ENCODE measurements at places on chromosomes 11 and 22.

GRCh38 chr22:20033045-20033706 lies 12.3 kb downstream of the TANGO2 start:
- DNase-seq, result no peak

DNA sequence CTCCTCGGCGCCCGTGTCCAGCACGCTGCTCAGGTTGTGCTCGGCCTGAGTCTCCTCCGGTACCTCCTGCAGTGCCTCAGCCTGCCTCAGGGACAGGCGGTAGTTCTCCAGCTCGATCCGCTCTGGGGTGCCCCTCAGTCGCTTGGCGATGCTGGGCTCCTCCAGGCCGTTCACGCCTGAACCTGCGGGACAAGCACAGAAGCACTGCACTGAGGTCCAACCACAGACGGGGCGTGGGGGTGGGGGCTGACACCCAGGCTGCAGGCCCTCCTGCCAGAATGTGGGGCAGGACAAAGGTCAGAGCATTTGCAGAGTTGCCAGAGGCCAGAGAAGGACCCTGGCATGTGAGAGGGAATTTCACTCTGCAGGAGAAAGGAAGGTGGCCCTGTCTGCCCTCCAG lies 67.6 kb upstream of the BID start:
- no peak for DNase-seq

DNA sequence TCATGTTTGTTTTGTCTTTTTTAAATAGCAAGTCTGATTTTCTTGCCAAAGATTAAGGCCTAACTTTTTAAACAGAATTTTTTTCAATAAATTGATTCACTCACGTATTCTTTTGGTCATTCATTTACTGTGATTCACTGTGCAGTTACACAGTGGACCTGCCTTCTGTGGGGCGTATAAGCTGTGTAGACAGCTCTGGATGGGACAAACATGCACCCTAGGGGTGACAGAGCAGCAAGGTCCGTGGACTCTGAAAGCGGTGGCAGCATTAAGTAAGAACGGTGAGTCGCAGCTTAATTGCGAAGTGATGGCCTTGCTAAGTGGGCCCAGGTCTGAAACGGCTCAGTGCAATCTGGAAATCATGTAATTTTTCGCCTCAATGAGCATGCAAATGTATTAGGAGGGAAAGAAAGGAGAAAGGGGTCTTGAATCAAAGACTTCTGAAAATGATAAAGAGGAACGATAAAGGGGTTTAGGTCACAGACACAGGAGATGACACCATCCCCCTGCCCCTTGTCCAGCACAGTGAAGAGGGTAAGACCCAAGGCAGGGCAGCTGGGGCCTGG lies 113.1 kb downstream of the SPATA19 start:
- DNase-seq, result no peak

- no peak for DNase-seq
Measured at GRCh38 chr11:1372660-1373059, 17.1 kb upstream of the BRSK2 start.

DNA sequence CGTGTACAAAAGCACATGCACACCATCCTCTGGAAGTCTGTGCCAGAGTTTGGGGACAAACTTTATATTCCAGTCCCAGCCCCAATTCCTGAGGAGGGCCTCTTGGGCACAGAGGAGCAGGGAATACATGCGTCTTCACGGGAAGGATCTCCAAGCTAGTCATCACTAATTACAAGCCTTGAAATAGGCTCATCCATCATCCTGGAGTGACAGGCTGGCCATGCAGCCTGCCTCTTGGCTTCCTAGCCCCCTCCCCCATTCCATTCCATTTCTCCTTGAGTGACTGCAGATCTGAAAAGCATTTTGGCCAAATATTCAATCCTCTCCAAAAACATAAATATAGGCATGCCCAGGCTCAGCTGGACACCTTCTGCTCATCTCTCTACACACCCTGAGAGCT lies 24.8 kb downstream of the SERPING1 start:
- DNase-seq, result no peak

- DNase-seq, result no peak
Measured at GRCh38 chr22:40487663-40488249, 117.4 kb downstream of the SGSM3 start.

GRCh38 chr11:18324381-18324780 lies 2.0 kb downstream of the GTF2H1 start:
- no peak for DNase-seq

DNA sequence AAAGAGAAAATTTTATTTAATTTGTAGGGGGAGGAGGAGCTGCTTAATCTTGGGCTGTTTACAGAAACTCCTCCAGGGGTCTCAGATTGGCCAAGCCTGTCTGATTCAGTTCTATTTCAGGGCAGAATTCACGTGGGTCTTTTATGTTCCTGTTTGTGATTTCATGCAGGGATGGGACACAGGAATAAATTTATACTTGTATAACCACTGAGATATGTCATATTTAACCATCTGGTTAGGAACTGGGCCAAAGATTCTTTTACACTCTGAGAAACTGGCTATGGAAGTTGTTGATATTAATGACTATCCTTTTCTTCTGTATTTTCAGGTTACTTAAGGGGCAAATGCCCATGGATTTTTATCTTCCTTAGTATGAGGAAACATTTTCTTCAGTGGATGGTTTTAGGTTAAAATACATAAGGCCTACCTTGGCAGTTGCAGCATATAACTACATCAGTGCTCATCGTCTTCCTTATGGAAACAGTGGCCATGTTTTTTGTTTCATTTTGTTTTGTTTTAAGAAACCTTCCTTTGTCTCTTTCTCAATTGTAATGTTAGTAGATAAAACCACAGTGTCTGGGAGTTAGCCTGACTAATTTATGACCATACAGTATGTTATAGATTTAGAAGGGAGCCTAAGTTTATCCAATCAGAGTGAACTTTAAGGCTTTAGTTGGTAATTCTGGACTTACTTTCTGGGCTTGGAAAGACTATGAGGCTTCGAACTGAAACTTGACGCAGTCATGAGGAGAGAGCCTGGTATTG lies 132.4 kb upstream of the ANO3 start:
- DNase-seq, result no peak

DNA sequence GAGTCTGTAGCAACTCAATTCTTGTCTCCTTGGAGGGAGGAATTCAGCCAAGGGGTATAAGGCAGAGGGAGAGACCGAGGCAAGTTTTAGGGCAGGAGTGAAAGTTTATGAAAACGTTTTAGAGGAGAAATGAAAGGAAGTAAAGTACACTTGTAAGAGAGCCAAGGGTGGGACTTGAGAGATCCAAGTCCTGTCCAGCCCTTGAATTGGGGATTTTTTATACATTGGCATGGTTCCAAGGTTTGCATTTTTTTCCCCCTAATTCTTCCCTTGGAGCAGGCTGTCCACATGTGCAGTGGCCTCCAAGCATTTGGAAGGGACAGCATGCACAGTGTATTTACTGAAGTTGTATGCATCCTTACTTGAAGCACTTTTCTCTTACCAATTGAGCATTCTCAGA lies 192.1 kb downstream of the LUZP2 start:
- no peak for DNase-seq

DNA sequence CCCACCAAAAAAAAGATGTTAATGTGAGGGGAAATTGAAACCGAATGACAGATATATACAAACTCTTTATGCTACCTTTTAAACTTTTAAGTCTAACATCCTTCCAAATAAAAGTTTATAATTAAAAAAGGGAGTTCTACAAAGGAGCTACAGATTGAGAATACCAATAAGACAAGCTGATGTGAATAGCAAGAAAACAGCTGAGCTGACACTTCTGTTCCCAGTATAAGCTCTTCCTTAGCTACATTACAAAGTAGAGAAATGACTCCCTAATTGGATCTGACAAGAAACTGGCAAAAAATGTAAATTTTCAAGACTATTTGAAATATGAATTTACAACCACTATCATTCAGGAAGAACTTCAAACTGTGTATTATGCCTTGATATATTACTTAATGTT lies 294.6 kb upstream of the SYN3 start:
- no peak for DNase-seq

- DNase-seq, result no peak
Measured at GRCh38 chr11:42170601-42171000, 711.1 kb upstream of the LRRC4C start.

- no peak for DNase-seq
Measured at GRCh38 chr11:77548552-77549445, 41.0 kb upstream of the AQP11 start.

DNA sequence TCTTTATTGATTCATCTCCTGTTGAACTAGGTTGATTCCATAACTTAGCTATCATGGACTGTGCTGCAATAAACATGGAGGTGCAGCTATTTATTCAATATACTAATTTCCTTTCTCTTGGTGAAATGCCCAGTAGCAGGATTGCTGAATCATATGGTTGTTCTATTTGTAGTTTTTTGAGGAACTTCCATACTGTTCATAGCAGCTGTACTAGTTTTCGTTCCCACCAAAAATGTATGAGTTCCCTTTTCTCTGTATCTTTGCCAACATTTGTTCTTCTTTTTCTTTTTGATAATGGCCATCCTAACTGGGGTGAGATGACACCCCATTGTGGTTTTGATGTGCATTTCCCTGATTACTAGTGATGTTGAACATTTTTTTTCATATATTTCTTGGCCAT lies 87.2 kb upstream of the NAV2 start:
- DNase-seq, result no peak

DNA sequence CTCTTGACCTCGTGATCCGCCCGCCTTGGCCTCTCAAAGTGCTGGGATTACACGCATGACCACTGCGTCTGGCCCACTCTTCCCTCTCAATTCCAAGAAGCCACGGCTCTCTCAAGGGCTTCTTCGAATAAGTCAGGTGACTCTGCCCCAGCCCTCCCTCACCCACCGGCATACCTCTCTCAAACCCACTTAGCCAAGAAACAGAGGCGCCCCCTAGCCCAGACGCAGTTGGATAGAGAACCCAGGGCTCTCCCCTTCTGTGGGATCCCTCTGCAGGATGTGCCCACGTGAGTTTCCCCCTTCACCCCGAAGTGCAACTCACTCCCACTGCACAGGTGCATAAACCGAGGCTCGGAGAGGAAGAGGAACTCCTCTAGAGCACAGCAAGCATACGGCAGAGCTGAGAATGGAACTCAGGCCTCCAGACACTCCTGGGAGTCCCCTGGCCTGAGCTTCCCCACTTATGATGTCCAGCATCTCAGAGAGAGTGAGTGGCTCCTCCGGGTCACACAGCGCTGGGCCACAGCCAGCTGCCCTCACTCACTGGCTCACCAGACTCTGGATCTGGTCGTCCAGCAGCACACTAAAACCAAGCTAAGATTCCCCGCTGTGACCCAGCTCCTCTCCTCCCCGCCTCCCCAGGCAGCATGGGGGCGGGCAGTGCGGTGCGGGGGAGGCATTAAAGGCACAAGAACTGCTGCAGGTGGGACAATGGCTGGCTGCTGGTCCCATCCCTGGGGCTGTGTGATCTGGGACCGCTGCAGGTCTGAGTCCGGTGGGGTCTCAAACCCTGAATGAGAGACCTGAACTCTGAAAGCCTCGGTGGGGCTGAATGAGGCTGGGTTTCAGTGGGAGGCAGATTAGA lies 16.8 kb upstream of the RGL4 start:
- no peak for DNase-seq

- DNase-seq, result no peak
Measured at GRCh38 chr11:19193916-19194315, 7.9 kb downstream of the CSRP3 start.

DNA sequence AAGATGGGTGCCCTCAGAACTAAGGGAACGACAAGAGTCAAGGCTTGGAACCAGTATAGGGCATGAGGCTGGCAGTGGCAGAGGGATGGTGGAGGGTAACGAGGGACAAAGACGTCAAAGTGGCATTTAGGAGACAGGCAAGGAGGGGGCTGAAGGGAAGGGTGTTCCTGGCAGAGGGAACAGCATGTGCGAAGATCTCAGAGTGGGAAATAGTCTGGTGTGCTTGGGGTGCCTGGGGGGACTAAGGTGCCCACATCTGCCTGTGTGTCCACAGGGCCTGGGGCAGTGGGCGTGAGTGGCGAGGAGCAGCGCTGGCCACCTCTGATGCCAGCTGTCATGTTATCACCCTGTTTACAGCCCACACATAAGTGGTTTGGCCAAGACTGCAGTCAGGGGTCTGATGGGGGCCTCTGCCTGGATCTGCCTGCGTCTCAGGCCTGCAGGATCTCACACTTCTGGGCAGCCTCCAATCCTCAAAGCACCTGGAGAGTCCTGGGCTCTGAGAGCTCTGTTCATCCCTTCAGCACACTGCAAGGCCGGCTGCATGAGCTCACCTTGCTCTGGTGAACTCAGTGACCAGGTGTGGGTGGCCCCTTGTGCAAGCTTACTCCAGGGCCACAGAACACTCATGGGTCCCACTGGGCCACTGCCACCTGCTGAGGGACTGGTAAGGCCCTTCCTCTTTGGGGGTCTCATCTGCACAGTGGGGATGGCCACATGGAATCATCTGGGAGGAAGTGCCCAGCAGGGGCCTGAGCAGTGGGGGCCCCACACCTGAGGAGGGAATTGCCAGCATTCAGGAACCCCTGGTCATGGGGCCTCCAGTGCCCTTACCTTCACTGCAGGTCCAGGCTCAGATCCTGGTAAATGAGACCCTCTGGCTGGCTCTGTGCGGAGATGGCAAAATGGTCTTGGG lies 89.7 kb upstream of the SHISAL1 start:
- DNase-seq, result no peak

DNA sequence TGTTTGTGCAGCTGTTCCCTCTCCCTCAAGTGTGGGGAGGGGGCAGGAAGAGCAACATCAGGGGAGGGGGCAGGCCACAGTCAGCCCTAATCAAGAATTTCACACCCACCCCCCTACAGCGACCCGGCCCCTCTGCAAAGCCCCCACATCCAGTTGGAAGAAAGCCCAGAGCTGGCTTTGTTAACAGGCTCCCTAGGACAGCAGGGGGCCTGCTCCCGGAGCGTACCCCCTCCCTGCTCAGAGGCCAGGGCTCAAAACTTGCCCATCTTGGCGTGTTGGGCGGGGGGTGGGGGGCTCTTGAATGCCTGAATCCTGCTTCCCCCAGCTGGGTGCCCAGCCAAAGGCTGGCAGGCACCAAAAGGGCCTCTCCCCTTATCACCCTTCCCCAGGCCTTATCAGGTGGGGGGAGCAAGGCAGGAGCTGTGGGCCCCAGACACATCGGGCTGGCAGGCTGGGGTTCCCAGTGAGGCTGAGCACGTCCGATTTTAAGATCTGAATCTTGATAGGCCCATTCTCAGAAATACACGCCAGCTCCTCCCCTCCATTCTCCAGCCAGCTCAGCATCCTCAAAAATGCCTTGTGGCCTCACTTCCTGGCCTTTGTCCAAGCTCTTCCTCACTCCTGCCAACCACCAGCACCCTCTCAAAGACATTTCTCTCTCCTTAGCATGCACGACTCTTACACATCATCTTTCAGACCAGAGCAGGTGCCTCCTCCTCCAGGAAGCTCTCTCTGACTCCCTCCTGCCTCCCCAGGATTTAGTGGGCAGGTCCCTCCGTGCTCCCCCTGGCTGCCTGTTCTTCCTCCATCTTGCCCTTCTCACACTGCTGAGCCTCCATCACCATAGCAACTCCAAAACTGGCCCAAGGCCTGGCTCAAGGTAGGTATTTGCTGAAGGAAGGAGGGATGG lies 384.8 kb downstream of the MN1 start:
- DNase-seq, result no peak

DNA sequence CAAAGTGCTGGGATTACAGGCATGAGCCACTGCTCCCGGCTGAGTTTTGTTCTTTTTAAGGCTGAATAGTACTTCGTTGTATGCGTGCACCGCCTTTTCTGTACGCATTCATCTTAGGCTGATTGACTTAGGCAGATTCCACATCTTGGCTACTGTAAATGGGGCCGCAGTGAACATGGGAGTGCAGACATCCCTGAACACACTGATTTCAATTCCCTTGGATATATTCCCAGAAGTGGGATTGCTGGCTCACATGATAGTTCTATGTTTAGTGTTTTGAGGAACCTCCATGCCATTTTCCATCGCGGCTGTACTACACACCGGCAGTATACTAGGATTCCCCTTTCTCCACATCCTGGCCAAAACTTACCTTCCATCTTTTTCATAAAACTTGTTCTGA lies 10.4 kb upstream of the ZNF74 start:
- no peak for DNase-seq

GRCh38 chr11:115963156-115963555 lies 458.9 kb upstream of the CADM1 start:
- DNase-seq, result no peak

Data from activated CD4-positive, alpha-beta T cell treated with anti-CD3 and anti-CD28 coated beads, Interleukin-2, amount 50 U/mL, for 4 hours (primary cell).